ENCODE measurements at places on chromosomes 16 and 17.

GRCh38 chr16:11319529-11320146, 25.6 kb upstream of the RMI2 start:
- no peak for DNase-seq

DNA sequence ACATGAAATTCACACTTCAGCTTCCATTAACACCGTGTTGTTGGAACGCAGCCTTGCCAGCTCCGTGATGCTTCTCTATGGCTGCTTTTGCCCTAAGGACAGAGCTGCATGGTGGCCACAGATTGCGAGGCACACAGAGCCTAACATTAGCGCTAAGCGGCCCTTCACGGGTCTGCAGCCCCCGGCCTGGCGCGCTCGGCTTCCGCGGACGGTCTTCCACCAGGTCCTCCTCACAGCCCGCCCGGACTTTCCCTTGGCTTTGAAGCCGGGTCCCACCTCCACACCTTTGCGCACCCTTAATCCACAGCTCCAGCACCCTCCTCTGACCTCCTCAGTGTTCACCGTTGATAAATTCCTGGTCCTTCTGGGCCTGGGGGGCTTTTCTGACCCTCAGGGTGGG, 19.6 kb downstream of the SCGB1C2 start:
- no peak for DNase-seq

GRCh38 chr16:3182608-3183444, 5.2 kb upstream of the OR1F1 start:
- no peak for DNase-seq

DNA sequence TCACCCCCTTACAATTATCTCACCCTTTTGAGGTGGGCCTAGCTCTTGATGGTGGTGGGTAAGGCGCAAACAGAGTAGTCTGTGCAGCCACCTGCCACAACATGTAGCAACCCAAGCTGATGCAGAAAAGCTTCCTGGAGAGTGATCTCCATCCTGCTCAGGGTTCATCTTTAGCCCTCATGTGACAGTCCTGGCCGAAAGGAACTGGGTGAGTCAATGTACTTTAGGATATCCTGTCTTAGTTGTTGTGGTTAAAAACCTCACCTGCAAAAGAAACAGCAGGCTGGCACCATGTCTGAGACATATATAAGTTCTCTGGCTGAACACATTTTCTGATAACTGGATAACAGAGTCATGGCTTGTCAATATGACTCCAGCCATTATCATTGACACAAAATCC, 183.5 kb upstream of the CPHXL start:
- DNase-seq: no peak

- no peak for DNase-seq
Observed at GRCh38 chr16:82454152-82454551, 172.6 kb upstream of the CDH13 start.

Data from sigmoid colon (tissue), 7 donors.